ENCODE measurements at places on chromosomes 6 and 20.

DNA sequence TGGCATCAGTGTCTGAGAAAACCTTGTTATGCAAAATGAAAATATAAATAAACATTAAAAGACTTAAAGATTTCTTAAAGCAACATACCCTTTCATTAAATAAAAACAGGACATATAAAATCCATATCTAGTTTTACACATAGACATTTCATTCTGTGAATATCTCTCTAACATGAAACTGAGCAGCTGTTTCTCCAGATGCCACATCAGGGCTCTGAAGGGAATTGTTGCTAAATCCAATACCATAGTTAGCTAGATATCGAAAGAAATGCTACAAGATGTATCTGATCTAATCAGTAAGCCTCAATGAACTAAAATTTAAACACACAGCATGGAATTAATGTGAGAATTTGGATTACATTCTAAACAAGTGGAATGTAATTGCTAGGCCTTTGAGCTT, 74.5 kb downstream of the SAMD5 start:
- no peak for DNase-seq

DNA sequence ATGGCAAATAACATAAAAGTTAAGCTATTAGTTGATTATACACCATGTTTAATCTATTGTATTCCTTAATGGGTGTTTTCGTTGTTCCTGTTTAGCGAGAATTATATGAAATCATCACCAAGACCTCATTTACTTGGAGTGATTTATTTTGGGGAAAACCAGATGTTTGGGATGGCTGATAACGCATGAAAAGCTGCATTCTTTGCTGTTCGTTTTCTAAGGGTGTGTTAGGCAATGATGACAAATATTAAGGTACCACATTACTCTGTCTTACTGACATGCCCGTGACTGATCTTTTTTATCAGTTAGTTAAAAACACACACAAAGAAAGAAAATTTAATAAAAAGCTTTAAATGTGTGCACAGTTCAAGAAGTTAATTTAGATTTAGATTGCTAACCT, 176.4 kb downstream of the ZFP64 start:
- no peak for DNase-seq

DNA sequence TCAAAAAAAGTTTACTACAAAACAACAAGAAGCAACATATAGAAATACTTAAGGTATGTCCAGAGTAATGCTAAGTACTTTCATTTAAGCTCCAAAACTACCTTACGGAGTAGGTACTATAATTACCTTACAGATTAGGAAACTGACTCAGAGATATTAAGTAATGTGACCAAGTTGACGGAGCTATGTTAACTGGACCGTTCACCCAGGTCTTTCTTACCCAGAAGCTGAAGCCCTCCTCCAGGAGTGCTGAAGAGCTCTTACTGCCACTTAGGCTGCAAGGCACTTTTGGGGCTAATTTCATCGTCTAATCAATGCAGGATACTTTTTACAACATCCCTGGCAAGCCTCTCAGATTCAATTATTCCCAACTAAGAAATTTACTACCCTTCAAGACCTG, 123.7 kb downstream of the CHD6 start:
- DNase-seq = no peak

DNA sequence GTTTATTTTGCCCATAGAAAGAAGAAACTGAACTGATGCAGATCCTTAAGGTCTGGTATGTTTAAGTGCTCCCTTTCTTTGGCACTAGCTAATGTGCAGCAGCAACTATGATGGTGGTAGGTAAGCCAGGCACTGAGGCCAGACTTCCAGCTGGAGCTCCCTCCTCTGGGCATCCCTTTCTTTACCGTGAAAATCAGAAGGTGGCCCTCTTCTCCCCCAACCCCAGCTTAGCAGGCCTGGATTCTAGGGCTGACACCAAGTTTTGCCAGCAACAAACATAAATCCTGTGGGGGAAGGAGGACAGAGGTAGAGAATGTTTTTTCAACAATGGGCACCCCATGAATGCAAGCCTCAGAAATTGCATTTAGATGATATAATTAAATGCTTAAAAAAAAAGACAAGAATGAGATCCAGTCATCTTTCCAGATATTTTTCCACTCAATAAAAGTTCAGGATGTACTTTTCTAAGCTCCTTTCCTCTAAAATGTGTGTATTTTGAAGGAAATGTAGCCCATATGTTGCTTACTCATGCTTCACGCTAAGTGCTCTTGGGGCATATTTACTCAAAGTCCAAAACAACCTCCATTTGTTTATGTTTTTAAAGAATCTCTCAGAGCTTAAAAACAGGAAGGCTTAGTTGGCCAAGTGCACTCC, 123.9 kb upstream of the NXT1 start:
- no peak for DNase-seq

DNA sequence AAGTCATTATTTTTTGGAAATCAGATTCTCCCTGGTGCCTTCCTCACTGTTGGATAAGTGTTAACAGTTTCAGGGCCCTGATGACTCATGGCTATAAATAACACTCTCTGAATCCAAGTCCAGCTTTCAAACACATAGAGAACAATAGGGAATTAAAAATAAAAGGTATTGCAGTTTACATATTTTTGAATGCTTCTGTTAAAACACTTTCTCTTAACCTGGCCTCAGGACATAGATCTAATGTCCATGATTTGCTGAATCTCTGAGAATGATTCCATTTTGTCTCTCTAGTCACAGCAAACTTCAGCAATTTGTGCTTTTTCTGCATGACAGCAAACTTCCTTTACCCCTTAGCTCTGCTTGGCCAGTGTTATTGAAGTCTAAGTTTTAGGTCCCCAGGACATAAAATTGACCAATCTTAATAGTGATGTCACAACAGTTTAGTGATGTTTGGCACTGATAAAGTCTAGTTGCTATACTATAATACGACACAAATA, 1192.4 kb upstream of the CITED2 start:
- no peak for DNase-seq

GRCh38 chr6:5566718-5567117, 305.4 kb downstream of the FARS2 start:
- DNase-seq = no peak

- no peak for DNase-seq
Observed at GRCh38 chr6:36721369-36722140, 23.9 kb downstream of the RAB44 start.

GRCh38 chr20:38685853-38686473, 38.3 kb upstream of the SLC32A1 start:
- peak; percentile 44 for DNase-seq

- no peak for DNase-seq
Observed at GRCh38 chr6:158954753-158955152, 45.2 kb downstream of the RSPH3 start.

GRCh38 chr6:107319906-107320530, 139.3 kb downstream of the PDSS2 start:
- no peak for DNase-seq

GRCh38 chr6:132256457-132256856, 144.8 kb downstream of the MOXD1 start:
- DNase-seq = no peak

GRCh38 chr6:134686071-134686470, 263.8 kb downstream of the ALDH8A1 start:
- no peak for DNase-seq

GRCh38 chr20:58553166-58553696, 38.0 kb upstream of the APCDD1L start:
- no peak for DNase-seq

GRCh38 chr6:139308286-139308916, 16.6 kb upstream of the TXLNB start:
- DNase-seq = no peak

DNA sequence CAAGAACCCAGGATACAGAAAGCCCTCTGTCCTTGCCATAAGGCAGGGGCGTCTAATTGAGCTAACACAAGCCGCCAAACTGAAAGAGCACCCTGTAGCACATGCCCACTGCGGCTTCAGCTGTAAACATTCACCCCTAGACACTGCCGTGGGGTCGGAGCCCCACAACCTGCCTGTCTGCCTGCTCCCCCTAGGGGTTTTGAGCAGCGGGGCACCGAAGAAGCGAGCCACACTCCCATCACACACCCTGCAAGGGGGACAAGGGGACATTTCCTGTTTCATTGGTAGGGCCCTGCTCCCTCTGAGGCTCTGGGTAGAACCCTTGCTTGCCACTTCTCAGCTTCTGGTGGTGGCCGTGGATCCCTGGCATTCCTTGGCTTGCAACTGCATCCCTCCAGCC, 45.2 kb upstream of the BCLAF1 start:
- no peak for DNase-seq

DNA sequence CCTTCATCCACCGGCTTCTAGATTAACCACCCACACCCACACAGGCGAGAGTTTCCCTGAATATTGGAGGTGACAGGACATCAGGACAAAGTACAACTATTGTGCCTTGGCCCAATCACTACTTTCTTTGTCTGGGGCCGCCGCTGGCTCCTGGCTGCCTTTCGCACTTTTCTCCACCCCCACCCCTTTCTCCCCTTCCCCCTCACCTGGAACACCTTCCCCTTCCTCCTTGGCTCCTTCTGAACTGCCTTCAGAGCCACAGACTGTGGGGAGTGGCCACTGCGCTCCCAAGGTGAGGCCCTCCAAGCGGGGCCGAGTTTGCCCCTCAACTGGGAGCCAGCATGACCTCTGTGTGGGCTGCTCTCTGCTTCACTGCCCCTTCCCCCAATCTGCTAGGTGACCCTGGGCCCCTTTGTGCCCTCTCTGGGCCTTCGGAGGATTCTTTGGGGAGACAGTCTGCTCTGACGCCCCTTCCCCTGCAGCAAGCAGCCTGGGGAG, 3.0 kb upstream of the VEGFA start:
- DNase-seq = no peak

- DNase-seq = no peak
Observed at GRCh38 chr20:38759106-38759505, 10.8 kb downstream of the ACTR5 start.

- no peak for DNase-seq
Observed at GRCh38 chr20:48758206-48758820, 69.5 kb downstream of the PREX1 start.

- DNase-seq = no peak
Observed at GRCh38 chr20:52076164-52076563, 115.4 kb downstream of the ZFP64 start.

DNA sequence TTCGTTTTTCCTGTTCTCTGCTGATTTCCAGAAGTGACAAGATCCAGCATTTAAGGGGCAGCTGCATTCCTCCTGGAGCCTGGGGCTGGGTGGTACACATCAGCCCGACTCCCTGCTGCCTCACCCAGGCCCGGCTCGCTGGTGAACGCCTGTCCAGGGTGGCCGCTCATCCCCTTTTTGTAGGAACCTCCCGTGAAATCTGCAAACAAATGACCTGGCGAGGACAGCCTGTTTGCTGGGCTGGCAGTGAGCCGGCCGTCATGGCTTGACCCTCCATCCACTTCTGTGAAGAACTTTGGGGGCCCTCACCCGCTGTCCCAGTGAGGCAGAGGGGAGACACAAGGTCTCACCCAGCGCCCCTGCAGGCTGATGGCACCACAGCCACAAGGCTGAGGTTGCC, 39.0 kb downstream of the PYGB start:
- no peak for DNase-seq

GRCh38 chr20:15075586-15075985, 738.2 kb upstream of the FLRT3 start:
- DNase-seq = no peak

GRCh38 chr20:20482453-20482852, 114.5 kb downstream of the INSM1 start:
- no peak for DNase-seq

- no peak for DNase-seq
Observed at GRCh38 chr6:16305246-16305725, 66.9 kb downstream of the GMPR start.

DNA sequence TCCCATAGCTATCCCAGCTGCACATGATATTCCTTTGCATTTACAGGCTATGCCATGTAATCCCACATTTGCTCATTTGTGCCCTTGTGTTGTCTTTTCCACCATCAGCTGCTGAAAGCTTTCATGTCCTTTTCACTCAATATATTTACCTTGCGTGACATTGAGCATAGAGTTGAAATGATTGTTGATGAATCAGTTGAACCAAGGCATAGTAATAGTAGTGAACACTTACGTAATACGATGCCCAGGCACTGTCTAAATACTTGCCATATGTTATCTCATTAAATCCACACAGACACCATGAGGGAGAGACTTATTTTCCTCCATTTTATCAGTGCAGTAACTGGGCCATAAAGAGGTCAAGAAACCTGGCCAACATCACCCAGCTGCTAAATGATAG, 13.1 kb downstream of the RNF8 start:
- no peak for DNase-seq

DNA sequence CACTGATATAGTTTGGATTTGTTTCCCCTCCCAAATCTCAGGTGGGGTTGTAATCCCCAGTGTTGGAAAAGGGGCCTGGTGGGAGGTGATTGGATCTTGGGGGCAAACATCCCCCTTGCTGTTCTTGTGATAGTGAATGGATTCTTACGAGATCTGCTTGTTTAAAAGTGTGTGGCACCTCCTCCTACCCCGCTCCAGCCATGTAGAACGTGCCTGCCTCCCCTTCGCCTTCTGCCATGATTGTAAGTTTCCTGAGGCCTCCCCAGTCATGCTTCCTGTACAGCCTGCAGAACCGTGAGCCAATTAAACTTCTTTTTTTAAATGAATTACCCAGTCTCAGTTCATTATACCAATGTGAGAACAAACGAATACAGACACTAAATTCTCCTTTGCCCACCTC, 26.7 kb downstream of the SLC52A3 start:
- no peak for DNase-seq

DNA sequence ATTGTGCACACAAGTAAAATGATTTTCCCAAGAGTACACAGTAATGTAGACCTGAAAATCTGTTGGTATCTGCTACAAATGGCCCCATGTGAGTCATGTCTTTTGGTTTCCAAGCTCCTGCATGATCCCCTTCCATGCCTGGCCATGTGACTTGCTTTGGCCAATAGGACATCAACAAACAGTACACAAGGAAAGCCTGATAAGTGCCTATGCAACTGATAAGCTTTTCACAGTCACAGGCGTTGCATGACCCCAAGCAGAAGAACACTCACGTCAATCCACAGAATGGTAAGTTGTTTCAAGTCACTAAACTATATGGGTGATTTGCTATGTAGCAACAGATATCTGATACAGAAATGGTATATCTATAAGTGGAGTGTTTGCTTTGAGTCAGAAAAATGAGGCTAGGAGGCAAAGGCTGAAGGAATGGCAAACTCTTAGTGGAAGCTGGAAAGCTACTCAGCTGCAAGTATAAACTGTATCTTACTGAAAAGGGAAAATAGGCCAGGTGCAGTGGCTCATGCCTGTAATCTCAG, 160.1 kb upstream of the BEND3 start:
- no peak for DNase-seq

GRCh38 chr6:121426686-121427085, 8.8 kb upstream of the GJA1 start:
- no peak for DNase-seq

Data from stimulated activated CD4-positive, alpha-beta T cell treated with anti-CD3 and anti-CD28 coated beads, Interleukin-4, amount 100 ng/mL, for 24 hours (primary cell).